ENCODE measurements at places on chromosomes 3 and 15.
A peak's percentile ranks its signal among the peaks of the same experiment; 100 is the strongest.

GRCh38 chr3:148717885-148718561 lies 20.3 kb downstream of the AGTR1 start:
- DNase-seq, result no peak

DNA sequence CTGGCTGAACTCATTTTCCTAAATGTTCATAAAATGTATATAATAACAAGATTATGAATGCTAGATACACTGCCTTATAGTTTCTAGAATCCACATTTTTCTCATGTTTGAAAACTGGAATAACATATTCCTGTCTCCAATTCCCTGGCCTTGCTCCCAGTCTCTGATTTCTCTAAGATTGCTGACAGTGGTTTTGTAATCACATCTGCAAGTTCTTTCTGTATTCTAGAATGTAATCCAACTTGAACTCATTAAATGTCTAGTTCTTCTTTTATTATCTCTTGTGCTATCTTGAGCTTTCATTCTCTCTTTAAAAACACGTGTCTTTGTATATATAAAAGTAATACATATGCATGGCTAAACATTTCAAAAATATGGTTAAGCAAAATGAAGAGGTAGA lies 215.2 kb upstream of the ADAMTS9 start:
- no peak for DNase-seq

GRCh38 chr15:96338766-96339618 lies 8.5 kb downstream of the NR2F2 start:
- DNase-seq, result no peak

GRCh38 chr3:190877925-190878324 lies 15.4 kb upstream of the GMNC start:
- DNase-seq, result no peak

DNA sequence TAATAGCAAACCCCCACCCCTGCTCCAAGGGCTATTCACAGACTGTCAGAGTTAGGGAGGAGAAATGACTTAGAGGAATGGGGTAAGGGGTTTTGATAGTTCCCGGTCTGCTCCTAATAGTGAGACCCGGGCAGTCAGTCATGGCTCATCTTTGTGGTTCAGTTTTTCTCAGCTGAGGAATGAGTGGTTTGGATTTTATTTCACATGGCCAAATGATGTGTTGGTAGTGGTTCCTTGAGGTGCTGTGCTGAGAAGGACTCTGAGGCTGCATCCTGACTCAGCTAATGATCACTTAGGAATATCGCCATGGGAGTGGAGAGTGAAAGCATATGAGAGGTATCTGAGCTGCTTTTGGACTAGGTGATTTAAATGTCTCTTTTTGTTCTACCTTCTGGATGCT lies 80.2 kb downstream of the LPP start:
- DNase-seq, result no peak

GRCh38 chr3:71389911-71390573 lies 193.5 kb downstream of the FOXP1 start:
- DNase-seq, result no peak

DNA sequence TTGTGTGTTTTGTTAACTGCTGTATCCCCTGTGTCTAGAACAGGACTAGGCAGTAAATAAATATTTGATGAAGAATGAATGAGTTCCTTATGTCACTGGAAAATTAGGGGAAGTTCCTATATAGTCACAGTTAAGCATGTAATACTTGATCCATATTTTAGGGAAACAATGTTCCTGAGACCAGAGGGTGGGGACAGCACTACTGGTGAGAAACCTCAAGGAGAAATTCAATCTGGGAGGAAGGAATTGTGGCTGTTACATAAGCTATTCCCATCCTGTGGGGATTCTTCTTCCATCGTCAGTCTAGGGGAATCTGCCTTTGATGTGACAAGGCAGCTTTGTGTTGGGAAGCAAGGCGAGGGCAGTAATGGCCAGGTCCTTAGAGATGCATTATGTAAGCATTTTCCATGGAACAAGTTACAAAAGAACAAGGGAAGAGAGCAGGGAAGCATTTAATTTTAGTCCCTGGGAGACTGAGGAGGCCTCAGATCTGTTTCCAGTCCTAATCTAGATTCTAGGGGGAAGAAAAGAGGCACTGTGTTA lies 219.3 kb upstream of the TTC14 start:
- DNase-seq, result no peak

DNA sequence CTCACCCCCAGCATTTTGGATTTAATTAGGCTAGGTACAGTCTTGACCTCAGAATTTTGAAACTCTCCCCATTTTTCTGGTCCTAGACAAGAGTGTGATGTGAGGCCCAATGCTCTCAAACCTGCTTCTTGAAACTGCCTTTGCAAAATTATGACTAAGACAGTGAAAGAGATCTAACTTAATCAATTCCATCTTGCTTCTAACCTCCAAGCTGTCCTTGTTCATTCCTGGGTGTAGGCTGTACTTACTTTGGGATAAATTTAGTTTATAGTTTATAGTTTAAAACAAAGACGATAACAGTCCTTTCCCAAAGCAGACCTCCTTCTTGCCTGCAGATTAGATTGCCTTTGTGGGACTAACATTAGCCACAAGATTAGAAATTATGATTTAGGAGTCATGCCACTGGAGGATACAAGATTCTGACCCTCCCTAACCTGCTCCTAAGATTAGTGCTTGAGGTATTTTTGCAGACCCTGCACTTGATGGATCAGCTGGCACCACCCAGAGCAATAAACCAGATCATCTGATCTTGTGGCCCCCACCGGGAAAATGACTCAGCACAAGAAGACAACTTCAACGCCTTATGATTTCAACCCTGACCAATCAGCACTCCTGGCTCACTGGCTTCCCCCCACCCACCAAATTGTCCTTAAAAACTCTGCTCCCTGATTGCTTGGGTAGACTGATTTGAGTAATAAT lies 59.6 kb downstream of the CD200R1L start:
- DNase-seq, result no peak

DNA sequence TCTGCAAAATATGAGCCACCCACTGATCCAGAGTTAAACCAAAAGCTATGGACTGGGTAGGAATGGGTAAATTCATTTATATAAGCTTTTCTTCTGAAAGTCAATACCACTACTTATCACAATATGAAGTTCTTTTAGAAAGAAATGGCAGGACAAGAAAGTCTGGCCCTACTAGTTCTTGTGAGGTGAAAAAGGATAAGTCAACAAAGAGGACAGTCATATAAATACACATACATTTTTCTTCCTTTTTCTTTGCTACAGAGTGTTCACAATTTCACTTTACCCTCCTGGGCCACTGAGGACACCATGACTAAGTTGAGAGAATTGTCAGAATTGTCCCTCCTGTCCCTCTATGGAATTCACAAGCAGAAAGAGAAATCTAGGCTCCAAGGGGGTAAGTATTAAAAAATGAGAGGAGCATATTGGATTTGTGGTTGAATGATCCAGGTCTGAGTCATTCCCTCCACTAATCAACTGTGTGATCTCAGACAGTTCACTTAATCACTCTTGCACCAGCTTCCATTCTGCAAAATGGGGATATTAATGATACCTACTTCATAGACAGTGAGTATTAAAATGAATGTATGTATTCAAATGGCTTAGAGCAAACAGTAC lies 27.6 kb downstream of the ACP3 start:
- no peak for DNase-seq

- no peak for DNase-seq
These were observed 55.1 kb downstream of the PDE8A start for GRCh38 chr15:85036716-85037115.

DNA sequence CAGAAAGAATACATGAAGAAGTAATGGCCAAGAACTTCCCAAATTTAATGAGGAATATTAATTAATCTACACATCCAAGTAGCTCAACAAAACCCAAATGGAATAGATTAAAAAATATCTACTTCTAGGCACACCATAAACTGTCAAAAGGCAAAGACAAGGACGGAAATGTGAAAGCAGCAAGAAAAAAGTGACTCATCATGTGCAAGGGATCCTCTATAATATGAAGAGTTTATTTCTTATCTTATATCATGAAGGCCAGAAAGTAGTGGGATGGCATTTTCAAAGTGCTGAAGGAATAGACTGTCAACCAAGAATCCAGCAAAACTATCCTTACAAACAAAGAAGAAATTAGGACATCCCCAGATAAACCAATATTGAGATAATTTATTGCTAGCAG lies 73.9 kb upstream of the PRICKLE2 start:
- no peak for DNase-seq

DNA sequence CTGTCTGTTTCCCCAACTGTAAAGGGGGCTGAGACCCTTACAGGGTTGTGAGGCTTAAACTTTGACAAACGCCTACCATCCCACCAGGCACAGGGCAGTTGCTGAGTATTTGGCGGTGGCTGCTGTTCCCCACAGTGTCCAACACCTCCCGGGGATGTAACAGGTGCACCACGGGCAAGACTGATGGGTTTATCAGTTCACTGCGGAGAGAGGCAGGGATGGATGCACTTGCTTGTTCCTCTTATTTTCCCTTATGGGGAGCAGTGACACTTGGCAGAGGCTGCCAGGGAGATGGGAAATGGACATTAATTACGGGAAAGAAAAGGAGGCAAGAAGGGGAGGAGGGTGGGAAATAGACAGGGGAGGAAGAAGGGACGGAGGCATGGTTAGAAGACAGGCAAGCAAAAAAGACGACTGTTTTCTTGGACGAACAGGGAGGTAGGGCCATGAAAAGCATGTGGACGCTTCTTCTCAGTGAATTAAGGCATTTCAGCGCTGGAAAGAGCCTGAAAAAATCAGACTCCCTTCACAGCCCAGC lies 16.6 kb upstream of the ADIPOQ start:
- no peak for DNase-seq

GRCh38 chr15:68272721-68273271 lies 4.7 kb upstream of the FEM1B start:
- DNase-seq, result no peak

GRCh38 chr15:47987461-47987860 lies 133.3 kb upstream of the SLC24A5 start:
- no peak for DNase-seq

- DNase-seq, result no peak
These were observed 753 bp upstream of the MYO5A start for GRCh38 chr15:52529341-52529924.

- no peak for DNase-seq
These were observed 454.8 kb downstream of the EPHA6 start for GRCh38 chr3:97269202-97269601.

- DNase-seq, result no peak
These were observed 11.4 kb downstream of the PGPEP1L start for GRCh38 chr15:98996169-98996568.

DNA sequence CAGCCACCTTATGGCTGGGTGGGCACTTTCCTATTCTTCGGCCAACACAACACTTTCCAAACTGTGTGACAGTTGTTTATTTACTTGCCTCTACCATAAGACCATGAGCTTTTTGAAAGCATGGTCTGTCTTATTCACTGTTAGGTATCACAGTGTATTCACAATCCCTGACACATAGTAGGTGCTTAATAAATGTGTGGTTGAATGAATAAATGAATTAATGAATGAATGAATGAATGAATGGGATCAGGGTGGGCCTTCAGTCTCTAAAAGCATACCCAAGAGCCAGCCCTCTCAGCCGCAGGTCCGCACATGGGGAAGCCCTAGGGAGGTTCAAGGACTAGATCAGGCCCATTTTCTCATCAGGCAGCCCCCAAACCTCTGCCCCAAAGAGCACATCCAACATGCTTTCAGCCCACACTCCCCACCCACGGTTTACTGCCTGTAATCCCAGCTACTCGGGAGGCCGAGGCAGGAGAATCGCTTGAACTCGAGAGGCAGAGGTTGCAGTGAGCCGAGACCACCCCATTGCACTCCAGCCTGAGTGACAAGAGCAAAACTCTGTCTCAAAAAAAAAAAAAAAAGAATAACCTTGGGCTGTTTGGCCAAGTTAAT lies 95.9 kb downstream of the LIPC start:
- no peak for DNase-seq

DNA sequence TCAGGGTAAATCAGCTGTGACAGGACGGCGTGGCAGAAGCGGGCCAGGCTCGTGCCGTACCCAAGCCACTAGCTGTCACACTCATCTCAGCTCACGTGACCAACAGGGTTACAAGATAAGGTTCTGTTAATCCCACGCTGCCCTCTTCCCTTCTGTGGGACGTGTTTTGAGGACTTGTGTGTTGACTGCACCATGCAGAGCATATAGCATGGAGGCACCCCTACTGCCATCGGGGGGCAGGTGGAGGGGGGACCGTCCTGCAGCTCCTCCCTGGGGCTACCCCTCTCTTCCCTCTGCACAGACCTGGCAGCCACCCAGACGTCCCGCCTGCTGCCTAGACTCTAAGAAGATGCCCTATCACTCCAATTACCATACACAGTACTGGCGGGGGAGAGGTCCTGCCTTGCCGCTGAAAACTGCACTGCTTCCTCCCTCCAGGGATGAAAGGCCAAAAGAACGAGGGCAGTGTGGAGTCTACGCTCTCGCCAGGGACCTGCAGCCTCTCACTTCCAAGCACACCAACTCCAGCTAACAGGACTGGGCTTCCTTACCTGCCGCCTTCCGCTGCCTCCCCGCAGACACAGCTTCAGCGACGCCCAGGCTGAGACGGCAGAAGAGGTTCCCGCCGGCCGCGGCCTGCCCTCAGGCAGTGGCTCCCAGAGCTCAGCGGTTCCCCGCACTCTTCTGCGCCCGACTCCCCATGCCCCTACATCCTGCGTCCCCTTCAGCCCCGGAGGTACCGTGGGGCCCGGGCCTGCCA lies at the start of gene TNK2:
Gene TNK2, minus strand, starts transcription at position 618 of the 760 bp plus-strand sequence. CDS start 19,963 bp downstream, outside the sequence.
- DNase-seq, result peak; percentile 33

DNA sequence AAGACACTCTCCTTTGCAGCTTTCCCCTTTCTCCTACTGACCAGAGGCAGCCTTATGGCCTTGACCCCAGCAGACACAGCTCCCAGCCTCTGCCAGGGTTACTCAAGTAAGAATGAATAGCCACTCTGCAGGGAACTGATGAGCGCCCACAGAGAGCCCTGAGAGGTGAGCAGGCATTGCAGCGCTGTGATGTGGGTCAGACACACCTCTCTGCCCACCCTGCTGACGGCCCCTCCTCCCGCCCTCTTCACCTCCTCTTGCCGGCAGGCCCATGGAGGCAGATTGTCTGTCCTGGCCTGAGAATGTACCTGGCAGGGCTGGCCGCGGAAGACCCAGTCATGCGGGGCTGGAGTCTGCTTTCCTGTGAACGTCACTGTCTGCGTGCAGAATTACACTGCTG lies 512.6 kb upstream of the PPP2R3A start:
- DNase-seq, result no peak

DNA sequence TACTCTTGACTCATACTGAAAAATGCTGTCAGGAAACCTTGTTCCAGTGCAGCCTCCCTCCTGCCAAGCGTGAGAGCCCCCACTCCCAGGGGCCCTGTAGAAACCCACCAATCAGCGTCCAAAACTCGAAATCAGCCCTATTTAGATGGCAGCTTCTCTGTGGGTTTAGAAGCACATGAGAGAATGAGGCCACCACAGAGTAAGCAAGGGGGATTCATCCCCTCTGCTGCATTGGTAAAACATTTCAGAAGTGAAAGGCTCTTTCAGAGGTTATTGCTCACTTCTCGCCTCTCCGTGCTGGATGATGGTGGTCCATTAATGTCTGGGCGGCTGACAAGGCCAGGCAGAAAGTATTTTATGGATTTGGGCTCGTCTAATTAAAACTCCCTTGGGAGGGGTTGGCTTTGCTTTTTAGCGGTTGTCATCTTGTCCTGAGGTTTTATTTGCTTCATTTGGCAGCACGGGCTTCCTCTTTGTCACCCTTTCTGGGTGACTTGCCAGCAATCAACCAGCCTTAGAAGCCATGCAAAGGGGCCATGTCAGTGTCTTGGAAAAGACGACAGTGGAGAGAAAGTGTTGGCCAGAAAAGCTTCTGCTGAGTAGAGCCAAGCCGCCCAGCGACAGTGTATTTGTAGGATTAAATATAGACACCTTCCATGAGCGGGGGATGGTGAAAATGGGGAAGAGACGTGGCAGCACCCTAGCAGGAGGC lies 145.5 kb downstream of the ATP10A start:
- DNase-seq, result no peak

GRCh38 chr3:129892486-129892856 lies 1.0 kb downstream of the TMCC1 start:
- DNase-seq, result no peak

Measured in stimulated activated CD4-positive, alpha-beta T cell treated with anti-CD3 and anti-CD28 coated beads, Interleukin-15, amount 100 ng/mL, for 1 hour (primary cell).